Subcutaneous preadipocyte (primary cell): ENCODE measurements at places on chromosomes 2 and 18. TPM values are rescaled to one million over a fixed set of nuclear protein-coding genes. Genes with fewer than 3 reads are reported as not detected.

Gene TBC1D8
- 73.9 and 106 TPM in 2 replicates for total RNA-seq

Gene MC2R
- total RNA-seq = not detected in 2 replicates

Gene CBLN2
- total RNA-seq = not detected in 2 replicates

Gene LRATD1
- total RNA-seq = 0.37 and 1.2 TPM in 2 replicates

Gene ICA1L
- total RNA-seq = 4.0 and 4.9 TPM in 2 replicates

Gene PLB1
- 0.37 and 0.39 TPM in 2 replicates for total RNA-seq

Gene CNDP1
- total RNA-seq = not detected in 2 replicates
